ENCODE measurements at places on chromosomes 16 and 17.

DNA sequence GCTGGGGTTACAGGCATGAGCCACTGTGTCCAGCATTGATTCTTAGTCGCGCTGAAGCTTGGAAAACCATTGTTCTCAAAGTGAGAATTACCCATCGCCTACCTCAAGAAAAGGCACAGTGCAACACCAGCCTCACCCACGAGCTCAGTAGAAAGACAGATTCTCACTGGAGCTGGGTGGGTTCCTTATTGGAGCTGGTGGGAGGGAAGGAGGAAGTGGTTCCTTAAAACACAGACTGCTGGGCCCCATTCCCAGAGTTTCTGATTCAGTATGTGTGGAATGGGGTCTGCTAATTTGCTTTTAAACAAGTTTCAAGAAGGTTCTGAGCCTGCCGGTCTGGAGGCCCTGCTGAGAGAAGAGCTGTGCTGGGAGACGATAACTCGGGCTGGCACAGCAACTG lies 264.7 kb downstream of the ENGASE start:
- no peak for DNase-seq

GRCh38 chr17:7204336-7204735 lies 15.3 kb downstream of the DLG4 start:
- no peak for DNase-seq

DNA sequence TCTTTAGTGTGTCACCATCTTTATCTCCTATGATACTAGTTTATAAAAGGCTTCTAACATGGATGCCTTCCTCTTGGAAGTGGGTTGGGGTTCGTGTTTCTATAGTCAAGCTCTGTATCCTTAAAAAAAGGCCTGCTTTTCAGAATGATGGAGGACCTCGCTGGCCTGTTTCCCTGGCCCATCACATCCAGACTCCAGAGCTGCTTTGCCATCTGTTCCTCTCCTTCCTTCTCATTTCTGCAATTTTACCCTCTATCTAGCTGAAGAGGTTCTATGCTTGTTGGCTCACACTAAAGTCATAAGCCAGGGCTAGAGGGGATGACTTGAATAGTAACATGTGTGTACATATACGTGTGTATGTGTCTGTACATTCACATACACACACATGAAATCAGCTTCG lies 450.8 kb upstream of the HSBP1 start:
- DNase-seq: no peak

DNA sequence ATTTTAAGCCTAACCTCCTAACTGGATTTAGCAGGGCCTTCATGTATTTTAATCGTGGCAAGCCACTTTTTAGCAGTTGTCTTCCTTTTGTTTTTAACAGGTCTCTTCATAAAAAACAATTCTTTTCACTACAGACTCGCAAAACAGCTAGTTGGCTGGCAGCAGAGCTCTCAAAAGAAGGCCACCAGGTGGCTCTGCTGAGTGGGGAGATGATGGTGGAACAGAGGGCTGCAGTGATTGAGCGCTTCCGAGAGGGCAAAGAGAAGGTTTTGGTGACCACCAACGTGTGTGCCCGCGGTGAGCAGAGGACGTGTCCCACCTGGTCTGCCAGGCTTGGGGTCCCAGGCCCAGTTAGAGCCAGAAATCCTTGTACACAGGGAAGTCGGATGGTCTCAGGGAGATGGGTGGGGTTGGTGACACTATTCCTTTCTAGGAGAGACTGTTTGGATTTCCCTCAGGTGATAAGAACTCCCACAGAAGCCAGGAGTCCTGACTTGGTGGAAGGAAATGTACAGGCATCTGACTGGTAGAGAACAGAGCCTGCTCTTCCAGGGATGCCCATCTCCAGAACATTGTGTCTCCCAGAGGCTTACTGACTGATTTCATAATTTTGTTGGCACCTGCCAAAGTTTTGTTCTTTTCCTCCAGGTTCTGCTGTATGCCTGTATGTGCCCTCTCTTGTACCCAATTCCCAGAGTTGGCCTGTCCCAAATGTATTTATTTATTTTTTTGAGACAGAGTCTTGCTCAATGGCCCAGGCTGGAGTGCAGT lies 14.9 kb upstream of the DDX19A start:
- no peak for DNase-seq

DNA sequence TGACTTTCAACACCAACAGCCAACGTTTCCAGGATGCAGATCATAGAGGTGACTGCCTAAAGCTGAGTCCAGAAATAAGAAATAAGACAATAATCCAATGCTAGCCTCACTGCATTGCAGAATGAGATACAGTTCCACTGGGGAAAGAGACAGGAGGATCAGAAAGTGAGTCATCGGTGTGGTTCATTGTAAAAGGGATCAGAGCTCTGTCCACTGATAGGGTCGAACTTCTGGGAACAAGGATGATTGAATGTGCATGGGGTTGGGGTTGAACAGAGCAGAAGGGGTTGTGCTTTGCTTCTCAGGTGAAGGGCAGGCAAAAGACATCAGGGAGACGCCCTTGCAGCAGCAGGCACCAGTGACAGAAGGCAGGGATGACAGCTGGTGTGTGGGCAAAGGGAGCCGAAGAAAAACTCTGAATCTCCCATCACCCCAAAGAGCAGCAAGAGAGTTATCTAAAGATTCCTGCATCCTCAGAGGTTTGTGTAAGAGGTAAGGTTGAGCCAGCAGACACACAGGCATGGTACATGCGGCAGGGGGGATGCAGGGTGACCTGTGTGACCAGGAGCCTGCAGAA lies 16.4 kb downstream of the CLEC10A start:
- no peak for DNase-seq

Data from stimulated activated CD4-positive, alpha-beta T cell treated with anti-CD3 and anti-CD28 coated beads, TNF-alpha, amount 100 ng/mL, for 4 hours (primary cell).